Cardiac septum (tissue), 1 donor: ENCODE measurements at places on chromosomes 4 and X.

GRCh38 chr4:87489678-87490077 lies 39.5 kb downstream of the SPARCL1 start:
- no peak for DNase-seq

DNA sequence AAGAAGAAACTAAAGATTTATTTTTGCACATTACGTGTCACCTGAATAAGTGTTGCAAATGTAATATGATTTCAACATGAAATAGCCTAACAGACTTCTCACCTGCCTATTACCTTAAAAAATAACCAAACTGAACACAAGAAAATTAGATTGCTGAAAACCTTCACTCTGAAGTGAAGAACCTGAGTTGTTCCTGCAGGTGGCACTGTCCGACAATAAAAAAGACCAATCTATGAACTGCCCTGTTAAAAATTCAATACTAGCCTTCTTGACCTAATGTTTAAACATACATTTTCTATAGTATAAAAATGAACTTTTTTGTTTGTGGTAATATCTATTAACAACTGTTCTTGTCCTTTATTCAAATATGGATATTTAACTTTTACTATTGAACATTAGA lies 69.2 kb upstream of the PNPLA4 start:
- no peak for DNase-seq

DNA sequence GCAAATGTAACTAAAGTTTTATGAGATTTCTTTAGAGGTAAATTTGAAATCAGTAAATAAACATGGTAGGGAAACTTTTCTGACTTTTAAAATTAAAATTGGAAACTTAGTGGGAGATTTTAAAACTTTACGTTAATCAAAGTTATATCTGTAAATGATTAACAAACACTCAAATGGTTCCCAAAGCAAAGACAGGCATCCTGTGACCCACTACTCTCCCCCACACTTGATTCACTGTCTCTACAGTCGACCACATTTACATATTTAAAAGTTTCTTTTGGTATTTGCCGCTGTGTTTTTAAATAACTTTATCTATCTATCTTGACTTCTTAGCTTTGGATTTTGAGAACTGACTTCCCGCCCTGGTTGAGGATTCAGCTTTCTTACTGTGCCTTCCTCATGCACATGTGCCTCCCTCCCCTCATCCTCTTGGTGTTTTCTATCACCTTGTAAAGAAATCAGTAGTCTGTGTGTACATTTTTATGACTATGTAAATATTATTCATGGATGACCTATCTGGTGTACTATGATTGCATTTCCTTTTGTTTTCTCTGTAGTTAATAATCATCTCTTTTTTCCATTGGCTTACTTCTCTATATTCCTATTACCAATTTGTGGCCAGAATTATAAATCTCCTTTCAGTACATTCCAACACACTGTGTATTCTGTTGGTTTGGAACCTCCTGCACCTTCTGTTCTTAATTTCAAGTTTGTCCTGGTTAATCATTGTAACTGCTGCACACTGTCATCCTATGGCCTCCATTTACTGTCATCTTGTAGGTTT lies 72.6 kb downstream of the WWC2 start:
- DNase-seq, result no peak

DNA sequence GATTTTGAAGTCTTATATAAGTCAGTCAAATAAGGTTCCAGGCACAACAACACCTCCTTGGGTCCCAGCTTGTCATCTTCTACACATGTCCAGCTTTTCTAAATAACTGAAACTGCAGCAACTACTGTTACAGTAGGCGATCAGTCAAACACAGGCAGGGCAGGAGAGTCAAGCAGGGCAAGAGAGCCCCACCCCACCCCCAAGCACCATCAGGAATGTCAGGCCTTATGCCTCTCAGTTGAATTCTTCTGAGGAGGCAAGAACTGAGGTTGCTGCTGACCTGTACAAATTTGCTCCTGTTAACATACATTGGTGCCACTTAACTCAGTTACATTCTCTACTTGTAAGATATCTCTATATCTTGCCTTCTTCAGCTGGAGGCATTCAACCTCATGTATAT lies 608.8 kb upstream of the PCDH10 start:
- no peak for DNase-seq

DNA sequence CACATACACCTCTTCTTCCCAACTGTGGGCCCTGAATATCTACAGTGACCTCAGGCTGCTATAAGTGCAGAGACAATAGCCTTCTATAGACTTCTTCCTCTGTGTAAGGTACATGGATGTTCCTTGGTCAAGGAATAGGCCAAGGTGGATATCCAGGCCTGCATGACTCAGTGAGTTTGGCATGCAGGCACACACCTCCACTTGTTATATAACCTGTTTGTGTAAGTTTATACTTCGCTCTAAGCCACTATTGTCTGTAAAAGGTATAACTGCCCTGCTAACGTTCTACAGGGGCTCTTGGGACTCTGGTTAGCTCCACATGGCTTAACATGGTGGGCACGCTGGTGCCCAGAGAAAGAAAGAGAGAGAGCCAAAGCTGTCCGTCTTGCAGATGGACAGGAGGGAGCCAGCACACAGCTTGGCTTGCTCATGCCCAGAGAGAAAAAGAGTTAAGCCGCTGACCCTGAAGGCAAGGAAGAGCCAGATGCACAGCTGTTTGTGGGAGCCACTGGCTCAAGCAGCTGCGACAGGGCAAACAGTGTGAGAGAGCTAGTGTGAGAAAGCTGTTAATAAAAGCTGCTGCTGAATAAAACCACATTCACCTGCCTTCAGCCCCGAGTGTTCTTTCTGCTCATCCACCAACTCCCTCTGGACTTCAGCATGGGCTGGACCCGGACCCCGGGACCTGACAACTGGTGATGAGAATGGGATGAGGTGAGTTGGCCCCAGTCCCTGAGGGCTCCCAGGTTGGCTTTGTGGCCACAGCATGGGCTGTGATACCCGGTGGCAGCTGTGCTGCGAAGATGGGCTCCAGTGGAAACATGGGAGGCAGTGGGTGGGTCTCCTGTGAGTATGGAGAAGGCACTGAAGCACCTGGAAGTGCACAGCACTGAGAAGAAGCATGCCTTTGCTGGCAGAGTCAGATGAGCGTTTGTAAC lies 44.5 kb upstream of the ZBTB33 start:
- DNase-seq, result no peak

DNA sequence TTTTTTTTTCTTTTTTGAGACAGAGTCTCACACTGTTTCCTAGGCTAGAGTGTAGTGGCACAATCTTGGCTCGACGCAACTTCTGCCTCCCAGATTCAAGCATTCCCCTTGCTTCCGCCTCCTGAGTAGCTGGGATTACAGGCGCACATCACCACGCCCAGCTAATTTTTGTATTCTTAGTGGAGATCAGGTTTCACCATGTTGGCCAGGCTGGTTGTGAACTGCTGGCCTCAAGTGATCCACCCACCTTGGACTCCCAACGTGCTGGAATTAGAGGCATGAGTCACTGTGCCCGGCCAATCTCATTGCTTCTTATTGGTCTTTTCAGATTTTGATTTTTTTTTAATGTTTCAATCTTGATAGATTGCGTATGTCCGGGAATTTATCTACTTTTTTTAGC lies 124.4 kb downstream of the NBDY start:
- DNase-seq, result no peak

- no peak for DNase-seq
These were observed 25.0 kb upstream of the RAPGEF2 start for GRCh38 chr4:159077702-159078495.

DNA sequence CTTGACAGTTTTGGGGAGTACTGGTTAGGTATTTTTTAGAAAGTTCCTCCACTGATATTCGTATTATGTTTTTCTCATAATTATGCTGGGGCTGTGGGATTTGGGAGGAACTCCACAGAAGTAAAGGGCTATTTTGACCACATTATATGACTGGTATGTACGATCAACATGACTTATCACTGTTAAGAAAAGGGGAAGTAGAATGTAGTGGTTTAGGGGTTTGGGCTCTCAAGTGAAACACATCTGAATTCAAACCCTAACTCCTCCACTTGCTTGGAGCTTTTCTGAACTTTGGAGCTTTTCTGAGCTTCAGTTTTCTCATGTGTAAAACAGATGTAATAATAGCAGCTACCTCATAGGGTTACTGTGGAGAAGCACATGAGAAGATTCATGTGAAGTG lies 96.4 kb upstream of the C1GALT1C1 start:
- no peak for DNase-seq

- DNase-seq, result no peak
These were observed 66.7 kb downstream of the SORCS2 start for GRCh38 chr4:7259039-7259438.

GRCh38 chr4:112951362-112952312 lies 97.8 kb upstream of the ANK2 start:
- no peak for DNase-seq

DNA sequence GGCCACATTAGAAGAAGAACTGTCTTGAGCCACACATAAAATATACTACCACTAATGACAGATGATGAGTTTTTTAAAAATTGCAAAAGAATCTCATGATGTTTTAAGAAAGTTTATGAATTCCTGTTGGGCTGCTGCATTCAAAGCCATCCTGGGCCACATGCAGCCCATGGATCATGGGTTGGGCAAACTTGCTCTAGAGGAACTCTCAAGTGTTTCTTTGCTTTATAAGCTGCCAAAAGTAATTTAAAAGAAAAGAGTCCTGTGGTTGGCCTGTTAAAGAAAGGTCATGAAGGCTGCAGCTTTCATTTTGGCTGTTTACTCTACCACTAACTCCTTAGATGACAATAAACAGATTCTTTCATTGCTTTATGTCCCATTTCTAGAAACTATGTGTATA lies 218.2 kb downstream of the SCFD2 start:
- no peak for DNase-seq

DNA sequence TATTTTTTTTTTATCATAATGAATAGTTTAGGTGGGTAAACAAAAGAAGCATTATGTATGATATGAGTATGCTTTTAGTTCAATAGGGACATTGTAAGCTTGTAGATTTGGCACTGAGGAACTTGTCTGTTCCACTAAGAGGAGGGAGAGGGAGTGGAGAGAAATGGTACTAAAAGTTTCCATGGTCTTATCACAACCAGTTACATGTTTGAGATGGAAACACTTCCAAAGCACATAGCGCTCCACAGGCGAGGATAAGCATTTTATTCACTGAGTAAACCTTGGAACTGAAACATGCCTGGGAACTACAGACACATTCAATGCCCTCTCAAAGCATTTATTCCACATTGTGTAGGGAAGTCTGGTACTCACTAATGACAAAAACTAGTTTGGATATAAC lies 15.5 kb downstream of the MYOZ2 start:
- DNase-seq, result no peak

DNA sequence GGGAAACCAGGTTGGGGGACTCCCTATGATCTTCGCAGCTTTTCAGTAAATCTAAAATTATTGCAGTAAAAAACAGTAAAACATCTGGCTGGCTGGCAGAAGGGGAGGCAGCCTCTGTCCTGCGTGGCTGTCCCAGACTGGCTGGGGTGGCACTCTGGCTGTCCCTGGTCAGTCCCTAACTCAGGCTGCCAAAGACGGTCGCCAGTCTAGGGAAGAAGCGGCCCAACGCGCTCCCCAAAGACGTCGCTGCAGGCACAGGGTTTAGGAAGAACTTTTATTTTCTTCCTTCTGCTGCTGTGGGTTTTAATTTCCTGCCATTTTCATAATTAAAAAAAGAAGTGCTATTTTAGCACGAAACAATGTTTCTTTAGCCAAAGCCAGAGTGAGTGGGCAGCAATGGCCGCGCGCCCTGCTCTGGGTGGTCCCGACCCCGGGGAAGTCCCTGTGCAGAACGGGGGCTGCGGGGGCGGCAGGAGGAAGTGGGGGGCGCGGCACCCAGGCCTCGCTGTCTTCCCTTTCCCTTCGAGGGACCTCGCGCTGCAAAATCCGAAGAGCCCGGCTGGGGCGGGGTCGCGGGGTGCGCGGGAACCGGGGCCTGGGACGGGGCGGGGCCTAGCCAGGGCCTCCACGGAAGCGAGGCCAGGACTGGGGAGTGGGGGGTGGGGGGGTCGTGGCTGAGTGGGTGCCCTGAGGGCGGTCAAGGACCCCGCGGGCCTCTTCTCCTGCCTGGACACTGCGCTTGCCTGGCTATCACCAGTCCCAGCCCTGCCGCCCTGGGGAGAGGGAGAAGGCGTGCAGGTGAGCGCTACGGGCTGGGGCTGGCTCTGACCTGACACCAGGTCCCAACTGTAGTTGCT lies 6.3 kb upstream of the LETM1 start:
- no peak for DNase-seq
